NCI-H345 (cell line): ENCODE measurements at places on chromosomes 4 and X.
A peak's percentile ranks its signal among the peaks of the same experiment; 100 is the strongest.

DNA sequence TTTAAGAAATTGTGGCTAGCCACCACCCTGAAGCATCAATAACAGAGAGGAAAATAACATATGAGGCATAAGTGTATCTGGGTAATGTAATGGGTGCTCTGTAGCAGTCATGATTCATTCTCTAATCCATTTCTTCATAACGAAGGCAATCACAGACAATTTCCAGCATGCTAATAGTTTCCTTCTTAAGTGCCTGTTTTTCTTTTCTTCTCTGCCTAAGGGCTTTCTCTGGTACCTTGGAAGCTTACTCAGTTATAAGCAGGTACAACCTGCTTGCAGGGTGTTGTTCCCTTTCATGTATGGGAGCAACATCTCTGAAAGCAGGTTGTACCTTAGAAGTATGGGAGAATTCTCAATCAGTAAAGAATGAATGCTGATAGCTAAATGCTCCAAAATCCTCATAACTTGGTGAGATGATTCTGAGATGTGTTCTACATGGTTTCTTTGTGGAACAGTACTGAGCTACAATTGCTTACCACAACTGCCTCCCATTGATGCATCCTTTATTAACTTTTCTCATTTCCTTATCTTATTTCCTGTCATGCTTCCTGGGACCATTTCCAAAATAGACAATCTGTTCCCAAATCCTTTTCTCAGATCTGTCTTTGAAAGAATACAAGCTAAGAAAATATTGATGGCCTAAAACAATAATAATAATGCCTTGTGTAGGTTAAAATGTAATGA, 247.6 kb downstream of the PAPSS1 start:
- no peak for DNase-seq

DNA sequence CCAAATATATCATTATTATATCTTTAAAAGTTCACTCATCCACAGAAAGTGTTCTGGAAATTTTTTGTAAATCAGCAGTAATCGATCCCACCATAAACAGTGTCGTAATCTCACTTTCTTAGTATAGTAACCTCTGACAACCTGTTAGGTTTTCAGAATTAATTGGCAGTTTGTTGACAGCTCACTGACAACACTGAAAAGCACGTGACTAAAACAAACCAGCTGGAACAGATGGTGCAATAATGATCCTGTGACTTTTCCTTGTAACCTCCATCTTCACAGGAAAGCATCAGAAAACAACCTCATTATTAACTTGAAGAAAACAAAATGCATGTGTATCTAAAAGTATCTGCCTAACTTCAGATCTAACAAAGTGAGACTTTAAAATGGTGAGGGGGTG, 48.5 kb downstream of the FSTL5 start:
- DNase-seq, result no peak

DNA sequence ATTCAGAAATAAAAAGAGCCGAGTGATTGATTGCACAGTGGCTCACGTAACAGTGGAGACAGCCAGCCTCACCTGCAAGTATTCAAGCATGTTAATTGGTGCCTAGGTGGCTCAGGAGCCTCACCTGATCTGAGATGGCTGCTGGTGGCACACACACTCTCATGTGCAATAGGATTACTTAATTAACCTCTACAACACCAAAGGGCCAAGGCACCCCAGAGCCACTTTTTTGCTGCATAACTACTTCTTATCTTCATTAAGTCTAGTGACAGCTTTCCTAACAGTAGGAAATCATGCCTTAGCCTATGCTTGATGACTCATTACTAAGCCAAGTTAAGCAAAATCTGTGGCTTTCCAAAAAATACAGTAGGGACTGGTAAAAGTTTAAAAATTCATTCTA, 117.3 kb upstream of the NOCT start:
- DNase-seq, result peak; percentile 58

DNA sequence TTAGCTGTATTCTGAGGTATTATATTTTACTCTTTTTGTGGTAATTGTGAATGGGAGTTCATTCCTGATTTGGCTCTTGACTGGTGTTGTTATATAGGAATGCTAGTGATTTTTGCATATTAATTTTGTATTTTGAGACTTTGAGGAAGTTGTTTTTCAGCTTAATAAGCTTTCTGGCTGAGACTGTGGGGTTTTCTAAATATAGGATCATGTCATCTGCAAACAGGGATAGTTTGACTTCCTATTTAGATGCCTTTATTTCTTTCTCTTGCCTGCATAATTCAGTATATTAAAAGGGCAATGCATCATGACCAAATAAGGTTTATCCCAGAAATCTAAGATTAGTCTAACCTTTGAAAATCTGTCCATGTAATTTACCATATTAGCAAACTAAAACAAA, 44.7 kb upstream of the EPGN start:
- no peak for DNase-seq

GRCh38 chrX:57677132-57677858, 2.8 kb downstream of the NLRP2B start:
- no peak for DNase-seq

DNA sequence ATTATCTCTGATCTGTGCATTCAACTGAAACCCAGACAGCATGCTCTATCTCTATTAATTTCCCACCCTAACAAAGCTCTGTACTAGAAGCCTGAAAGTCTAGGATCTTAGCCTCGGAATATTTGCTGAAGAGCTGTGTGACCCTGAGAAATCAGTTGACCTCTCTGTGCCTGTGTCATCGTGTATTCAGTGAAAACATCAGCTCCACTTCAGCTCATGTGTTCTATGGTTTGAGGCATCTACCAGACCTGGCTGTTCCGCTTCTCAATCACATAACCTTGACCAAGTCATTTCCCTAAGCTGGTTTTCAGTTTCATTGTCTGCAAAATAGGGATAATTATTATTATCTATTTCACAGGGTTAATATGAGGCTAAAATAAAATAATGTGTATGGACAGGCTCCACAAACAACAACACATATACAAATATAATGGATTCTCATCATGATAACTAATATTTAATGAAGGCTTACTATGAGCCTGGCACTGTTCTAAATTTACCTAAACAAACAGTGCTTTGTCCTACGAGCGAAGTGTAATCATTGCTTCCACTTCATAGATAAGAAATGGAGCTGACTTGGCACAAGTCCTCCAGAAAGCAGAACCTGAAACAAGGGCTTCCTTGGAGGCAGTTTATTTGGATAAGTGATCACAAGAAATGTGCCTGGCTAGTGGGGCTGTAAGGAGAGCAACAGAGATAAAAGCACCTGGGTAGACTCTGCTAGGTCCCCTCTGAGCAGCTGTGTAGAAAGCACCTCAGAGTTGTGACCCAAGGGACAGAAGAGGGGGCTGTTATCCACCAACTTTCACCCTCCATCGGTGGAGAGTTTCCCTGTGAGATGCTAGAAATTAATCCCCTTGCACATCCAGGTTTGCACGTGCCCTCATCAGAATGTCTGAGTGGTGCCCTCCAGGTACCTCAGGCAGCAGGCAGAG, 356.9 kb downstream of the RAB28 start:
- no peak for DNase-seq

GRCh38 chr4:124279741-124280140, 432.8 kb downstream of the ANKRD50 start:
- peak; percentile 16 for DNase-seq

DNA sequence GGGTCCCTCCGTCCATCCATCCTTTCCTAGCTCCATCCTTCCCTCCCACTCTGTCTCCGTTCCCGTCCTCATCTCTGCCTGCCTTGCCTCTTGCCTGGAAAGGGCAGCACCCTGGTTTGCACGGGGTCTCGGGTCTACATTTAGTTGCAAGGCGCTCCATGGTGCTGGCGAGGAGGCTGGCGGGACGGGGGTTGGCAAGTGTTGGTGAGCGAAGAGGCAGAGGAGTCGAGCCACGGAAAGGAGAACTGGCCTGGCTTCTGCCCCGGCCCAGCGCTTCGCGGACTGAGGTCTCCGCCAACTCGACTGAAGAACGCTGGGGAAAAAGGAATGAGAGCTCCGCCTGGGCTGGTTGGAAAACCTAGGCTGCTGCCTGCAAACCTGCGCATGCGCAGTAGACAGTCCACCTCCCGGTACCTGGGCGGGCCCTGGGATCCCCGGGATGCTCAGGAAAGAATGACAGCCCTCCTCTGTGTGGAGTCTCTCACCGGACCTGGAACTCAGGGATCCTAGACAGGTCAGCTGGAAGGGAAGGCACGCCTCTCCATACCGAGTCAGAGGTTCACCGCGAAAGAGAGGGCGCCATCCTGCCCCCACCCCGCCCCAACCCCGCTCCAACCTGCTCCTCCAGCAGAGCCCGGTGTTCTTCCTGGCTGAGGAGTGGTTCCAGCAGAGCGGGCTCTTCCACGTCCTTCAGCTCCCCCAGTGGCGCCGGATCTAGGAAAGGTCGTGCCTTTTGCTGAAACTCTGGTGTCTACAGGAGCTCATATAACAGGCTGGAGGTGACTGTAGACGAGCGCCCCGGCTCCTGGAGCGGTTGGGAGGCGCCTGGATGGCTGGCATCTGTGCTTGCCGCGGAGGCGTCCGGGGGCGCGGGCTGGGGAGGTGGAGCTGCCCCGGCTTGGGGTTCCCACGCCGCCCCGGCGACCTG, 6.0 kb downstream of the FRG2 start:
- no peak for DNase-seq

- DNase-seq, result no peak
These were observed 9.2 kb upstream of the SEPSECS start for GRCh38 chr4:25169446-25169845.

- no peak for DNase-seq
These were observed 31.8 kb upstream of the ACSL1 start for GRCh38 chr4:184857441-184858121.

- no peak for DNase-seq
These were observed 11.1 kb downstream of the FABP2 start for GRCh38 chr4:119310826-119311225.

GRCh38 chr4:146273204-146273901, 59.0 kb downstream of the REELD1 start:
- no peak for DNase-seq

GRCh38 chr4:45946699-45947098, 177.2 kb downstream of the GABRG1 start:
- DNase-seq, result no peak

DNA sequence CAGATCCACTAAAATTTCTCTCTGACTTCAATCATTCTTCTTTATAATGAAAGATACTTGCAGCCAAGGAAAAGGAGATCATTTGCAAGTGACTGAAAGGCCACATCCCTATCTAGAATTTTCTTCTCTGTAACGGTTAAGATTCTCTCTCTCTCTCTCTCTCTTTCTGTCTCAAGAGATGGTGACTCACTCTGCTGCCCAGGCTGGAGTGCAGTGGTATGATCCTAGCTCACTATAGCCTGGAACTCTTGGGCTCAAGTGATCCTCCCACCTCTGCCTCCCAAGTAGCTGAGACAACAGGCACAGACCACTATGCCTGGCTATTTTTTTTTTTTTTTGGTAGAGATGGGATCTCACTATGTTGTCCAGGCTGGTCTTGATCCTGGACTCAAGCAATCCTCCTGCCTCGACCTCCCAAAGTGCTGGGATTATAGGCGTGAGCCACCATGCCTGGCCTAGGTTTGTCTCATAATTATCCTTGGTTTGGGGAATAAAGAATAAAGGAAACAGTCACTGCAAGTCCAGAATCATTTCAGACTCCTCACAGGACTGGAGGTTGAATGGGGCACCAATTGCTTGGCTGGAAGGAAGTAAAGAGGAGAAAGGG, 33.3 kb upstream of the GALNT7 start:
- DNase-seq, result no peak

- DNase-seq, result no peak
These were observed 7.1 kb downstream of the CLOCK start for GRCh38 chr4:55539658-55540057.

DNA sequence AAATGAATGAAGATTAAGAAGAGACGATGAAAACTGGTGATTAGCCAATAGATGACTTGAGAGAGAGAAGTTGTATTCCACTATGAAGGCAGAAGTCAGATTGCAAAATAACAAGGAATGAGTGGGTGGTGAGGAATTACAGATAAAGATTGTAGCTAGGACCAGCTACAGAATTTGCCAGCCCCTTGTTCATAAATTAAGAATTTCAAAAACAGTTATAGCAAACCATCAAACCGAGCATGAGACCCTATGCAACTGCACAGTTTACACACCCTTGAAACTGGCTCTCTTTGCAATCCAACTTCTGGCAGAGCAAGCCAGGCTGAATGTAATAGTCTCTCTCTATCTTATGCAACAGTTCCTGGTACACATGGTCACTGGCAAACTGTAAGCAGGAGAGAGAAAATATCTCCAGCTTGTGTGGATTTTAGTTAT, 35.2 kb downstream of the STAP1 start:
- DNase-seq, result no peak

- no peak for DNase-seq
These were observed 24.0 kb downstream of the PPEF2 start for GRCh38 chr4:75878246-75878756.

- no peak for DNase-seq
These were observed 119.3 kb downstream of the AFF1 start for GRCh38 chr4:87053802-87054767.

DNA sequence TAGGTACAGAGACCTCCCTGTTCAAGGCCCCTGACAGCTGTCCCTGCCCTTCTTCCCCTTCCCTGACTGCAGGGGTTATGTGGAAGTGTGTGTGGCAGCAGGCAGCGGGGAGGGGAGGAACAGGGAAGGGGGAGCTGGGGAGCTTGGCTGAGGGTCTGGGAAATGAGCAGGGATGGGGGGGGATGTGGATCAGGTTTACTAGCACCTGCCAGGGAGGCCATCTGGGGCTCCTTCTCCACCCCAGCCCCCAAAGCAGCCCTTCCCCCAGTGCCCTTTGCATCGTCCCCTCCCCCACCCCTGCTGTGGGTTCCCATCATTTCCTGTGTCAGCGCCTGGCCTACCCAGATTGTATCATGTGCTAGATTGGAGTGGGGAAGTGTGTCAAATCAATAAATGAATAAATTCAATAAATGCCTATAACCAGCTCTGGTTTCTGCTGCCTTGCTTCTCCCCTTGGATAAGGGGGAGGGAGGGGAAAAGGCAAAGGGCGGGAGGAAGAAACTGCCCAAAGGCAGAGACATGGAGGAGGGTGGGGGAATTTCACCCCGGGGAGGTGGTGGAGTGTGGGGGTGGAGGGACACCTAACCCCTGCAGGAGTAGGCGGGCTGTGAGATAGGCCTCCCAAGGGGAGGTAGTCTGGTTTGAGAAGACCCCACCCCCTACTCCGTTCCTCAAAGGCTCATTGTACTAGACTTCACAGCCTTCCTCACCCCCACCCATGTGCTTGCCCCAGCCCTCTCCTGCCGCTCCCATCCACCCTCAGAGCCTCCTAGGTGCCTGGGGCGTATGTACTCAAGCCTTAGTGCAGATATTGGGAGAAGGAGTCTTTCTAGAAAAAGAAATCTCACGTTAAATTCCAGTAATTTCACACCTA, 3.2 kb downstream of the CXorf65 start:
- no peak for DNase-seq

DNA sequence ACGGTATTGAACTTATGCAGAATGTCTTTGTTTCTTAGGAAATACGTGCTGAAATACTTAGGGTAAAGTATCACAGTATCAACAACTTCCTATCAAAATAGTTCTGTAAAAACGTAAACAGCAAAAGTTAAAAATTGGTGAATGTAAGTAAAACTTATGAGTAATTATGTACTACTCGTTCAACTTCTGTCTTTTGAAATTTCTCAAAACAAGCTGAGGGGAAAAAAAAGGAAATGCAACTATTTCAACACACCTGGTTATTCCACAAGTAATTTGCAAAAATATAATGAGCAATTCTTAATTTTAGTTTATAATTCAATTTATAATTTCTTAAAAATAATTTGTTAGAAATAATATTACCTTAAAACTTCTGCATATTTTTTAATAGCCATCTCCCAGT, 8.3 kb downstream of the PPID start:
- DNase-seq, result no peak
